CD4-positive, alpha-beta T cell treated with Interferon alpha-2 for 1 hour (primary cell): ENCODE measurements at places on chromosomes 13 and 19.
A peak's percentile ranks its signal among the peaks of the same experiment; 100 is the strongest.

DNA sequence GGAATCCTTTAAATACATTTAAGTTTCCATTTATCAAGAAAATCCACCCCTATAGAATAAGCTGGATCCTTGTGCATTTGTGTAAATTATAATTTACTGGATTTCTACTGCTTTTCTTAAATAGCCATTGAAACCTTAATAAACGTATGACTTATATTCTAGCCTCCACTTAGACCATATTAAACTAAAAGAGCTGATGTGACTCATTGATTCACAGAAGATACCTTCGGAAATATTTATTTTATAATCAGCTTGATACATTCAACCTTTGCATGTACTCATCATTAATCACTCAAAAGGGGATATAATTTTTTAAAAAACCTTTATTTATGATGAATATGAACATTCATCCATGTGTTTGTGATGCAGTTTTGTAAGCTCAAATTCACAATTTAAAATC is 136.3 kb downstream of the SPRY2 start:
- DNase-seq, result no peak

DNA sequence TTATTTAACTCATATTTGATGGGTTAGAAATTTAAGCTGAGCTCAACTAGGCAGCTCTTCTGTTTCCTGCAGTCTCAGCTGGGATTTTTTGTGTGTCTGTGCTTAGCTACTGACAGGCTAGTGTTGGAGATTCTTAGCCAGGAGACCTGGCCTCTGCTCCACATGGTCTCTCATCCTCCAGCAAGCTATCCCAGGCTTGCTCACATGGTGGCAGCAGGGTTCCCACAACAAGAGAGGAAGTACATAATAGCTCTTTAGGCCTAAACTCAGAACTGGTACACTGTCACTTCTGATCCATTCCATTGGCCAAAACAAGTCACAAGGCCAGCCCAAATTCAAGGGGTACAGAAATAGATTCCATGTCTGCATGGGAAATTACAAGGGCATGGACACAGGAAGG is 406.2 kb downstream of the SUCLA2 start:
- no peak for DNase-seq

- DNase-seq, result no peak
These were observed 11.8 kb downstream of the HTR2A start for GRCh38 chr13:46885018-46885417.

DNA sequence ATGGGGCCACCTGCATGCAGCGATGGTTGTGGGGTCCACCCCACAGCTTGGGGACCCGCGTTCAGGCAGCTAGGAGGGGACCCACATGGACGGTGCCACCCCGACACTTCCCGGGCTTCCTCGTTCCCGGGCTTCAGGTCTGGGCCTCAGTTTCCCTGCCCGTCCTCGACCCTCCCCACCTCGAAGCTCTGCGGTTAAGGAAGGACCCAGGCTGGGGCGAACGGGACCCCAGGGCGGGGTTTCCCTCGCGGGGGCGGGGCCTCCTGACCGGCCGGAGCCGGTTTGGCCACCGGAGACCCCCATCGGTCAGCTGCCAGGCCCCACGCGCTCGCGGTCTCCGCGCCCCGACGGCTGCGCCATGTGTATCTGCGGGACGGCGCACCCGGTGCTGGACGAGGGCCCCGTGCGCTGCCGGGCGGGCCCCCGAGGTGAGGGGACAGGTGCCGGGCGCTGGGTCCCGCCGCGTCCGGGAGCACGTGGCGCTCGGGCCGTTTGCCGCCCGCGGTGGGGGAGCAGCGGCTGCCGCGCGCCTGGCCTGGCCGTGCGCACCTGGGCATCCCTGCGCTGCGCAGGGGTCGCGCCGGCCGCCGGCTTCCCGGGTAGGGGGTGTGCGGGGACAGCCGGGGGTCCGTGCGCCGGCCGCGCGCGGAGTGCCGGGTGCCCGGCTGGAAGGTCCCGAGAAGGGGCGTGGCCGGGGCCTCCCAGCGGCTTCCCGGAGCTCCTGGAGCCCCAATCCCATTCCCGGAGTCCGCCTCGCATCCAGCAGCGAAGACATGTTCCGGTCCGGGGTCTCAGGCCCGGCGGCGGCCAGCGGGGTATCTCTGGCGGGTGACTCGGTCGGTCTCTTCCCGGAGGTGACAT is 4.2 kb downstream of the ARHGAP45 start:
- DNase-seq, result no peak

- DNase-seq, result no peak
These were observed 62.8 kb upstream of the DOCK9 start for GRCh38 chr13:99040536-99041131.

DNA sequence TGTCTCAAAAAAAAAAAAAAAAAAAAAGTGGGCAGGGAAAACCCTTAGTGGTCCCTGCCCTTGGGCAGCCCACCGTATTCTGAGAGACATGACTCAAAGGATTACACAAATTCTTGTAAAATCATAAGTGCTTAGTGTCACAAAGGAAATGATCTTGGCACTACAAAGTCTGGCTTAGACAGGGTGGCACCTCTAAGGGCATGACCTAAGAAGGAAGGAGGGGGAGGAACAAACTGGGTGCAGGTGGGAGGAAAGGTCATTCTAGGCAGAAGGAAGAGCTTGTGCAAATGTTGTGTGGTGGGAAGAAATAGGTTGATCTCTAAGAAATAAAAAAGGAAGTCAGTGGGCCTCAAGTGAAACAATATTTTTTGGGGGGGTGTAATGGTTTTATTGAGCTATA is 10.4 kb downstream of the PNPLA6 start:
- DNase-seq, result peak; percentile 25

DNA sequence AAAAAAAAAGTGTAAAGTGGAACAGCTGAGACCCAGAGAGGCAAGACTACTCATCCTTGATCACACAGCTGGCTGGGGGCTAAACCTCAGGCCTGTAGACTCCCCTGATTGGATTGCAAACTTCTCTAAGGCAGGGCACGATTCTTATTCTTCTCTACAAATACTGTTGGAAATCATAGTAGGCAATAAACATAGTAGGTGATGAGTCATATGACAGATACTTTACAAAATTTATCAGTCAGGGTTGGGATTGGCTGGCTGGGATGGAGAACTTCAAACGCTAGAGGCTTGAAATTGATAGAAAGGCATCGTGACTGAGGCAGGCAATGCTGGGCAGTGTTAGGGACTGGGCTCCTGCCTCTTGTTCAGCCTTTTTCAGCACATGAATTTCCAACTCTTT is 5.9 kb upstream of the MATK start:
- DNase-seq, result no peak

- peak; percentile 8 for DNase-seq
These were observed 1.4 kb downstream of the PLPP2 start for GRCh38 chr19:289651-290371.

GRCh38 chr13:113552786-113553434 is 31.6 kb upstream of the TFDP1 start:
- no peak for DNase-seq
